Astrocyte (in vitro differentiated cells and primary cell): ENCODE measurements at places on chromosomes 3 and 15.

DNA sequence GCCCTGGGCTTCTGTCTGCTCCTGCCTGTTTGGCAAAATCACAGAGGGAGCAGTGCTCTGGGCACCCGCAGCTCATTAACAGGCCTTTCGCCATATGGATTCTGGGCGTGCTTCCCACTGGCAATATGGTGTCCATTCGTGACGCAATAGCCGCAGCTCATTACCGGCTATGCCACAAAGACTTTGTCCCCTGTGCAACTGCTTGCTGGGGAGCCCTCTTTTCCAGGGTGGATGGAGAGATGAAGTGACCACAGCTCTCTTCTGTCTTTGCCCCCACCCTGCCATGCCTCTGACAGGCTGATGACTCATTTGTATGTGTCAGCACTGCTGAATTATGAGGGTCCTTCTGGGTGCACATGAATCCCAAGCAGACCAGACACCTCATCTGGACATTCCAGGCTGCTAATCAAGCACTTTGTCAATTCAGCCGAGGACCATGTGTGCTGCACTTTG is 214.3 kb upstream of the FEZF2 start:
- peak; percentile 98 for DNase-seq

DNA sequence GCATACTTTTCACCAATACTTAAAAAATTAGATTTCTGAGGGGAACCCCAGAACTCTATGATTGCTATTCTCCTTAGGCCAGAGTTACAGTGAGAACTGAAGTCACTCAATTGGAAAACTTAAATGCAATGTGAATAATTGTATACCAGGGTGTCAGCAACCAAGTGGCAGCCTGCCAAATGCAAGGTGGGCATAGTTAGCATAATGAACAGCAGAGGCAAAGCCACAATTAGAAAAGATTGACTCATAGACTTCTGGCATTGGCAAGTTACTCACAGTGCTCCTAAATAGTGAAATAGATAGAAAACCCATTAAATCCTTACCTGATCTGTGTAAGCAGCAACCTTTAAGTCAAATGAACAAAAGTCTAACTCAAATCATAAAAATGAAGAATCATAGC is 94.9 kb downstream of the BCHE start:
- no peak for DNase-seq

DNA sequence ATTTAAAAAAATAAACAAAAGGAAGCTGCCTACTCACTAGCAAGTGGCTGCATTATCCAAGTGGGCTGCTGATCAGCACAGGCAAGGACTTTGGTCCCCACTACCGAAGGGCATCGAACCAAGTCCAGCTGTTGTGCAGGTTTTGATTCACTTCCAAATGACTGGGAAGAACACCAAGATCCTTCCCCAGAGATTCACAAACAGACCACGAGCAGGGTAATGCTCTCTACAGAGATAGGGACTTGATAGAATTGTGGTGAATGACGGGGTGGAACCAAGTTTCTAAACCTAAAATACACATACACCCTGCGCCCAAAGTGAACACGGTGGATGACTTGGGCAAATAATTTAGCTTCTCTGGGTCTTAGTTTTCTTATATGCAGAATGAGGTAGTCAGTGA is 203.7 kb upstream of the ICE2 start:
- no peak for DNase-seq

GRCh38 chr3:58299839-58300516 is 6.1 kb upstream of the RPP14 start:
- no peak for DNase-seq

GRCh38 chr3:118729546-118729945 is 305.1 kb downstream of the IGSF11 start:
- DNase-seq: no peak

DNA sequence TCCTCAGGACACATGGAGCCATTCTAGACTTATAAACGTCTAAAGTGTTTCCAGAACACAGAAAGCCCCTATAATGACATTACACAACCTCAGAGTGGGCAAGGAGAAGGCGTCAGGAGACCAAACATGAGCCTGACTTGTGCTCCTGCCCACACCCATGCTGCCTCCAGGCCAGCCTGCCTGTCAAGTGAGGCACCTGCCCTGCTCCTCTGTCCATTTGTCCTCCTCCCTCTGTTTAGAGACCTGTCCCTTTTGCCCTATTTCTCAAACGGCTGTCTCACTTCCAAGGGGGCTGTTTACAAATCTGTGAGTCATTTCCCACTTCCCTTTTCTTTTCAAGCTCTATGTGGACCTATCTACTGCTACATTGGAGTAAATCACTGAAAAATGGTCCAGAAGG is 21.0 kb downstream of the ZDHHC3 start:
- DNase-seq: no peak

DNA sequence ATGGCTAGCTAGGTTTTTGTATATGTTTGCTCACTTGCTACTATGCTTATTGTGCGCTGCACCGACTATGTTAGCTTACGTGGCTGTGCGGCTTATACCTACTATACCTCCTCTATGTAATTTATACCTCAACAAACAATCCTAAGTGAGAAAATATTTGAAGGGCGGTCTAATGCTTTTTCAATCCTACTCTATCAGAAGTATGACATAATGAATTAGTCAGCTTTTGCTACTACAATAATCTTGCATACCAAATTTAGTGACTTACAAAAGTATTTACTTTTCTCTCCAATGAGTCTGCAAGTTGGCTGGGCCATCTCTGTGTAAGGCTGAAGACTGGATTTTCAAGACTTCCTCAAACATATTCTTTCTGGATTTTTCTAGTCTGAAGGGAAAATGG is 391.2 kb upstream of the NECTIN3 start:
- peak; percentile 12 for DNase-seq

- DNase-seq: no peak
Observed at GRCh38 chr3:78351334-78351733, 1311.4 kb downstream of the ROBO2 start.

DNA sequence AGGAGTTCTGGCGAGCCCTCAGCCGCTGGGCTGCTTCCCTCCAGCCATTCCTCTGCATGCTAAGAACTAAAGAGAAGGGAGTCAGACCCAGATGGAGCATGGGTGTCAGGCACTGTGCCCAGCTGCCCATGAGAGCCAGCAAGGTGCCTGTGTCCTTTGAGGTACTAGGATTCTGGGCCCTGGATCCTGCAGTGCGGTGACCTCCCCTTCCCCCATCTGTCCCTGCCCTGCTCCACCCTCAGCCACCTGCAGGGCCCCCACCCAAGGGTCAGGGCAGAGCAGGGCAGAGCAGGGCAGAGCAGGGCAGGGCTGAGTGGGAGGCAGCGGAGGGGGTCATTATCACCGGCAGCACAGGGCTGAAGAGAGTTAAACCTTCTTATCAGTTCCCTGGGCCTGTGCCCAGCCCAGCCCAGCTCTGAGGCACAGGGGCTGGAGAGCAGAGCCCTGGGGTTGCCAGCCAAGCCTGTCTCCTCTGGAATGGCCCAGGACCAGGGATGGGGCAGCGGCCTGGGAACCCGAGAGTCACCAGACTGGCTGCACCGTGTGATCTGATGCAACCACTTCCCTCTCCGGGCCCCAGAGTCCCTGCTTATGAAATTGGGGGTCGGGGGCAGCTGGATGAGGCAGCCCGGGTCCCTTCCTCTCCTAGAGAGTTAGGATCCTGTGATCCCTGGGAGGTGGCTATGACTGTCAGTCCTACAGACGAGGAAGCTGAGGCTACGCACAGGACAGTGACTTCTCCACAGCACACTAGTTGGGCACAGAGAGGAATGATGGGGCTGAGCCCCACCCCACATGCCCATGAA is 17.3 kb downstream of the ZDHHC19 start:
- no peak for DNase-seq

- DNase-seq: peak; percentile 49
Observed at GRCh38 chr3:129558081-129558771, 15.3 kb downstream of the H1-8 start.

GRCh38 chr3:195899701-195900435 is 8.5 kb downstream of the TNK2 start:
- DNase-seq: no peak

DNA sequence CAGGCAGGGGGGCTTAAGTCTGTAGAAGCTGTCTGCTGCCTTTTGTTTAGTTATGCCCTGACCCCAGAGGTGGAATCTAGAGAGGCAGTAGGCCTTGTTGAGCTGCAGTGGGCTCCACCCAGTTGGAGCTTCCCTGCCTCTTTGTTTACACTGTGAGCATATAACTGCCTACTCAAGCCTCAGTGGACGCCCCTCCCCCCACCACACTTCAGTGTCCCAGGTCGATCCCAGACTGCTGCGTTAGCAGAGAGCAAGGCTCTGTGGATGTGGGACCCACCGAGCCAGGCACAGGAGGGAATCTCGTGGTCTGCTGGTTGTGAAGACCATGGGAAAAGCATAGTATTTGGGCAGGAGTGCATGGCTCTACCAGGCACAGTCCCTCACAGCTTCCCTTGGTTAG is 446.8 kb upstream of the RARB start:
- no peak for DNase-seq

DNA sequence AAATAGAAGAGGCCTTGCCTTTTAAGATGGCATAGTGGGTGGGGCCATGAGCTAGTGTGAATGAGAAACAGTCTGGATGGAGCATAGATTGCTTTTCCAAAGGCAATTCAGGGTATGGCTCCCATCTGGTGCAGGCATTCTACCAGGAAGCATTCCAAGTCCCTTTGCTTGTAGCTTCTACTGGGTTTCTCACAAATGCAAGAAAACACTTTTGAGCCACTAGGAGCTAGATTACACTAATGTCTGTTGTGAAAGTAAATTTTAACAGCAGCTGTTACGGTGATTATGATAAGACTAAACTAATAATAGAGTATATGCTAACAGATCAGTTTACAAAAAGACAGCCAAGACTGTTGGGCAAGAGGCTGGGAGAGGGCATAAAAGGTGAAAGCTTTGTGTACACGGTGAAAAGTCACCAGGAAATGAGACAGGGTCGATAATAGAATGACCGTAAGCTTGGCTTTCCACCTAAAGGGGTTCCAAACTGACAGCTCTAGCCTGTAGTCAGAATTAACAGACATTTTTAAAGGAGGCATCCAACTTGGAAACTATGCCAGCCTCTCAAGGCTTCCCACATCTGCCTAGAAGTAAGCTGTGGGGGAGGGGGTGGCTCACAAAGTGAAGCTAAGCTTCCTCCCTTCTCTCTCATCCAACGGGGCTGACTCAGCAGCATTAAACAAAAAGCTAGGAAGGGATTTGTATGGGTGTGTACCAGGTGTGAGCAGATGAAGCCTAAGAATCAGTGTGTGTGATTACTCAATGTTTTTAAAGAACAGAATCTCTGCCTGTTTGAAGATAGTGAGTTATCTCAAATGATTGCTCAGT is 61.1 kb upstream of the GPD1L start:
- peak; percentile 76 for DNase-seq

- DNase-seq: no peak
Observed at GRCh38 chr15:58109419-58109818, 28.8 kb upstream of the AQP9 start.

GRCh38 chr3:38133557-38134405 is 3.1 kb downstream of the ACAA1 start:
- DNase-seq: no peak

DNA sequence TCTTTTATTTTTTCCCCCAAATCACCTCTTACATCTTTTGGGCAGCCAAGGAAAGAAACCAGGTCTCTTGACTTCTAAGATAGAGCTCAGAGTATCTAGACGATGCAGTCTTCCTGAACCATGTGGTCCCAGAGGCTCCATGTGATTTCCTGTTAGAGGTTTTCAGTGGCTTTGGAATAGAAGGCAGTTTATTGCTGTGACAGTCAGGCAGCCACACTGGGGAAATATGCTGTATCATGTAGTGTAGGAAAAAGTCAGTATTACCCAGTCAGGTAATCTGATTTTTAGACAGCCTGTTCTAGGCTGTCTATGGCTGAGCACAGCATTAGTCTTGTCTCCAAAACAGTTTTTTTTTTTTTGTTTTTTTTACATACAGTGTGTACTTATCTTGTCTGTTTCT is 294.3 kb downstream of the THSD4 start:
- DNase-seq: no peak

- DNase-seq: no peak
Observed at GRCh38 chr3:60989626-60990441, 261.4 kb downstream of the FHIT start.

- DNase-seq: no peak
Observed at GRCh38 chr3:193560870-193561269, 6.2 kb upstream of the ATP13A4 start.

GRCh38 chr3:180322829-180323228 is 279.1 kb upstream of the TTC14 start:
- no peak for DNase-seq

- no peak for DNase-seq
Observed at GRCh38 chr3:191431160-191431822, 29.7 kb upstream of the PYDC2 start.

DNA sequence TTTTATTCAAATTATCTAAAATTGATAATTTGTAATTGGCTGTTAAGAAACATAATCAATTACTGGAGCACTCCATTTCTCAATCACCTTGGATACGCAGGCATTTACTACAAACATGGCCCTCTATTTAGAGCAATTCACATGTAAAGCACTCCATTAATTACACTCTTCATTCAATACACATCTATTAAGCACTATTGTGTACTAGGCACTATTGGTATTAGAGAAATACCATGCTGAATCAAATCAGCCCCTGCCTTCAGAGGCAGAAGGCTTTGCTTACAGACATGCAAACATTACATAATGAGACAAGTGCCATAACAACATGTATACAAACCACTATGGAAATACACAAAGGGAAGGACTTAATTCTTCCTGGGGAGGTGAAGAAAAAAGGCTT is 69.1 kb downstream of the PEAK1 start:
- DNase-seq: no peak

DNA sequence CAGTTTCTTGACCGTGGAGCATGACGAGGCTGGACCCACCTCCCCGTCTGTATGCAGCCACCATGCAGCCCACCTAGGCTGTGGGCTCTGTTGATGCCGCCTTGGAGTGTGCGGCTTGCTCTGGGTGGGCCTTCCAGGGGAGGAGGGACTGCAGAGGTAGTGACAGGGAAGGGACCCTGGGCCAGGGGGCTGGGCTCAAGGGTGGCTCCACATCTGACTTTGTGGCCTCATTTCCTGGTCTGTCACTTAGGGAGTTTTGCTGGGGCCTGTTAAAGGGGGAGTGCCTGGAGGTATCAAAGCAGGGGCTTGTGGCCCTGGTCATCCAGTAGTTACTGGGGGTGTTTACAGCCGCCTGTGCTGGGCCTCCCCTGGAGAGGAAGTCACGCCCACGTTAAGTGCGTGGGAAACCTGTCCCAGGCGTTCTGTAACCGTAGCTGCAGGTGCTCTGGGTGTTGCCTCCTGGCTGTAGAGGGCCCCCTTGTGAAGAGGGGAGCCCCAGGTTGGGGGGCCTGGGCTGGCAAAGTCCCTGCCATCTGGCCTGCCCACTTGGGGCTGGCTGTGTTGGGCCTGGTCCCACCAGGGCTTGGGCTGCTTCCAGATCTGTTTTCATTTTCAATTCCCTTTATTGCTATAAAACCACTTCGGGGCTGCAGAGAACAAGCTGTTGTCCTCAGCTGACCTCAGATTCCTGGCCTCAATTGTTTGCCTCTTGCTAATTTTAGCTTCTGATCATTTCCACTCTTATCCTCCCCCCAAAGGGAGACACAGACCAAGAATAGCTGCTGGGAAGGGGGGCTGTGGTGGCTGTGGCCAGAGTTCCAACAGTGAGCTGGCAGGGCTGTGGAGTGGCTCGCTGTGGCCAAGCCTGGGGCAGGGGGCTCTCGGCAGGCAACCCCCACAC is 26.5 kb downstream of the KLF13 start:
- peak; percentile 87 for DNase-seq
